ENCODE measurements at places on chromosomes 2 and 18.

DNA sequence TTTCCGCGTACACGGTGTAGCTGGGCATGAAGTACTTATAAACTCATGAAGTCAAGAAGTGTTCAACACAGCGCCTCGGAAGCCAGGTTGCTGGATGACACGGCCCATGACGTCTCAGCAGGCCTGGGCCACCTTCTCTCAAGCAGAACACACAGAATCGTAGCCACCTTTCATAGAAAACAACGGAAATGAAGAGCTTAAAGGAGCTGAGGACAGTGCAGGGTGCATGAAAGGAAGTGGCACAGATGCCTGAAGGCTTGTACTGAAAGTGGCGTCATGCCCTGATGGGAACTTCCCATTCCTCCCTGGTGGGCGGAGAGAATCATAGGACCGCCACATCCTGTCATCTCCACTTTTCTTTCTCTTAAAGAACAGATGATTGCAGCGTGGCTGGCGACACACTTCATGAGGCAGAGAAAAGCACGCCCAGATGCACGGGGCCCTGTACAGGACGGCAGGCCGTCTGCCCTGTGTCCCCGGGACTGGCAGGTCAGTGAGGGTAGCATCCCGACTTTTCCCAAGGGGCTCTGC lies 31.1 kb downstream of the HDAC4 start:
- DNase-seq: no peak

- no peak for DNase-seq
These were observed 298.8 kb downstream of the SRBD1 start for GRCh38 chr2:45312275-45312674.

GRCh38 chr18:74682141-74682990 lies 84.7 kb downstream of the ZNF407 start:
- no peak for DNase-seq

GRCh38 chr2:86081724-86082123 lies 24.0 kb downstream of the POLR1A start:
- no peak for DNase-seq

DNA sequence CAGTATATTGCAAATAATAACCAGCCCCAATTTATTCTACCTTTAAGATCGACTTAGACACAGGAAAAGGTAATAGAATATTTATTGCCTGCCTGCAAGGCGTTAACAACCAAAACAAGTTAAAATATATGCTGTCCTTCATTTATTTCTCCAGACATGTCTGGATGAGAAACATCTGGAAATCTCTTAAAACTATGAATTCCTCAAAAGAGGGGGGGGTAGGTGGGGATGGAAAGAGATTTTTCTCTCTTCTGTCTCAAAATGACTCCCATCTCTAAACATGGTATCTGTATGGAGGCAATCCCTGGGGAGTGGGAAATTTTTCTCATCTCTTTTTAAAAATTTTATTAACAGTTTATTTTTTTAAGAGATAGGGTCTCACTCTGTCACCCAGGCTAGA lies 113.0 kb downstream of the CDH2 start:
- no peak for DNase-seq

DNA sequence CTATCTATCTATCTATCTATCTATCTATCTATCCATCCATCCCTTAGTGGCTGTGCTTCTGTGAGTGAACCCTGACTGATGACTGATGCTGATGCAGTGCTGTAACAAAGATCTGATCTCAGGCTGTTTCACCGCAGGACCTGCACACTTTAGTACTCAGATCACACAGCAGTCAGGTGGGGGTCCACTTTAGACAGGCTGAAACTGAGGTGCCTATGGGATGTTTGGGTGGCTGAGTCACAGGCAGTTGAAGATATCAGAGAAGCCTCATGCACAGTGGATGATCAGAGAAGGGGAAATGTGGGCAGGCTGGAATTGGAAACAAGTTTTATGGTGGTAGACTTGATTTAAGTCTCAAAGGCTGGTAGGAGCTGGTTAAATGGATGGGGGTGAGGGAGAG lies 156.4 kb downstream of the INSIG2 start:
- no peak for DNase-seq

GRCh38 chr18:8006979-8007378 lies 439.9 kb downstream of the PTPRM start:
- no peak for DNase-seq

DNA sequence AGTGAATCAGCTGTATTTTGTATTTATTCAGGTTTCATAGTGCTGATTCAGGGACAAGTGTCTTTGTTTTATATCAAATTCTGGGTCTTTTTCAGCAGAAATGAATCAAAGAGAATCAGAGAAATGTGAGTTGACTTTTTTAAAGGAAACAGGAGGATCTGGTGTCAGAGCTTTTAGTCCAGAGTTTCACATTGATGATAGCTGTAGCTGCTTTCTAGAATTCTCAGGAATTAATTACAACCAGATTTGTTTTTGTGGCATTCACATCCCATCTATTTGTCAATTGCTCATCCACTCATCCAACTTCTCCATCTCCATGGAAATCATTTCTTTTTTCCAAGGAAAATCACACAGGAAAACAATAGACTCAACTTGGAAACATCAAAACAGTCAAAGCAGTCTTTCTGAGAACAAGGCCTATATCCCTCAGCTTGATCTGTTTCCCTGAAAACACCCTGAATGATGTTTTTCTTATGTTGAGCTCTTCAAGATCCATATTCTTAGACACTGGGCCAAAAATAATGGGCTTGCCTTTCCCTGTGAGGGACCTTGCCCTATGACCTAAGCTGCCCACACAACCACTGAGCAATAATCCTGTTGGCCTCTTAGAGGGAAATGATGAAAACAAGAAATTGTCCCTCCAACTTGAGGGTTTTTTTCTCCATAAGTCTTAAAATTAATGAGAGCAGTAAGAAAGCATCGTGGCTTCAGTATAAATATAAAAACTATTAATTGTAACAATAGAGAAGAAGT lies 249.5 kb upstream of the FN1 start:
- DNase-seq: no peak

GRCh38 chr2:29688429-29688828 lies 233.0 kb downstream of the ALK start:
- no peak for DNase-seq

DNA sequence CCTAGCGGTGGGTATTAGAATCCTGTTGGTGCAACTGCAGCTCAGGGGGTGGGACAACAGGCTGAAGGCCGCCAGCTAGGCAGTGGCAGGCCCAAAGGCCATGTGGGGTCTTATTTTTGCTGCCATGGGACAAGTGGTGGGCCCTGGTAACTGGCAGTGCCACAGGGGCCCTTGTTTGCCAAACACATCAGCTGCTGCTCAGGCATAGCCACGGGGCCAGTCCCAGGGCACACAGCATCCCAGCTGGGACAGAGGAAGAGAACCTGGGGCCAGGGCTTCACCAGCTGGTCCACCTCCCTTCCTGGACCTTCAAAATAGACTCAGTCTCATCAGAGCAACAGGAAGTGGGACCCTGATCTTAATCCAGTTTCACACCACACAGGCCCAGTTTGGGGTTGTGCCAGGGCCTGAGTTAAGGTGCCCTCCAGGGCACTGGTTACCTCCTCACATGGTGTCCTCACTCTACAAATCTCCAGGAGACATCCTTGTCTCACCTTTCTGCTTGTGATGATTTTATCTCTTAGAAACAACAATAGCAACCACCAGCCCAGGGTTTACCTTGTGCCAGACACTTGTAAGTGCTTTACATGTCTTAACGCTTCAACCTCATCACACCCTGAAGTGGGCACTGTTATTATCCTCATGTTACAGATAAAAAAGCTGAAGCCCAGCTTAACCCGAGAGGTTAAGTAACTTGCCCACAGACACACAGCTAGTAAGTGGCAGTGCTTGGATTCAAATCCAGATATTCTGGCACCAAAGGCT lies 98.5 kb downstream of the GYPC start:
- DNase-seq: no peak

DNA sequence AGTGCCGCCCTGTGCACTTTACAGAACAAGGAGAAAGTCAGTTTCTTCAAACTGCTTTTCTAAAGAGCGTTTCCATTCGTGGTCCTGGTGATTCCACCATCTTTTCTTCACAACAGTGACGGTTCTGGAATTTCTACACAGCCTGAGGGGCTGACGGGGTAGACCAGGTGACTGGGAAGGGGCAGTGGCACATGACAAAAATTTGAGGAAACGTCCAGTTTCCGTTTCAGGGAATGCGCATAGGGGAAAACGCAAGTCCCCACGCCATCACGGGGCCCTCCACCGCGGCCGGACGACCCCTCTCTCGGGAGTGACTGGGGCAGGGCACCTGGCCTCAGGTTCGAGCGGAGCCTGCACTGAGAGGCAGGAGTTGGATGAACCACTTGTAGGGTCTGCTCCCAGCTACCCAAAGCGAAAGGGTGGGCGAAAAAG lies 980 bp upstream of the SPTBN1 start:
- no peak for DNase-seq

GRCh38 chr2:33616873-33617272 lies 17.8 kb upstream of the FAM98A start:
- DNase-seq: no peak

GRCh38 chr2:71597756-71598155 lies 144.4 kb downstream of the DYSF start:
- no peak for DNase-seq

GRCh38 chr2:125850541-125850940 lies 805.4 kb upstream of the GYPC start:
- DNase-seq: no peak

DNA sequence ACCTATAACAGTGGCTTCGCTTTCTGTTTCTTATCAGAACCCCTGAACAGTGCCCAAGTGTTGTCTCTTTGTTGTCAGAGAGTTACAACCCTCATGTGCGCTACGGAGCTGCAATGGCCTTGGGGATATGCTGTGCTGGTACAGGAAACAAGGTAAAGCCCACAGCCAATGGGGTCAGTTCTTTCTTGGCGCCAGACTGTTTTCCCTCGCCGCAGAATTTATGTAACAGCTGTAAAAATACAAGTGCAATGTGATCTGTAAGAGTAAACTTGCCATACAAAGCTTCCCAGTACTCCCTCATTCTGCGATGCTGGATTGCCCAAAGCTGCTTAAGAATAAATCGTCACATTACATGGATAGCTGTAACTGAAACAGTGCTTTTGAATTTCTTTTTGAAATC lies 13.9 kb upstream of the HTR2B start:
- no peak for DNase-seq

DNA sequence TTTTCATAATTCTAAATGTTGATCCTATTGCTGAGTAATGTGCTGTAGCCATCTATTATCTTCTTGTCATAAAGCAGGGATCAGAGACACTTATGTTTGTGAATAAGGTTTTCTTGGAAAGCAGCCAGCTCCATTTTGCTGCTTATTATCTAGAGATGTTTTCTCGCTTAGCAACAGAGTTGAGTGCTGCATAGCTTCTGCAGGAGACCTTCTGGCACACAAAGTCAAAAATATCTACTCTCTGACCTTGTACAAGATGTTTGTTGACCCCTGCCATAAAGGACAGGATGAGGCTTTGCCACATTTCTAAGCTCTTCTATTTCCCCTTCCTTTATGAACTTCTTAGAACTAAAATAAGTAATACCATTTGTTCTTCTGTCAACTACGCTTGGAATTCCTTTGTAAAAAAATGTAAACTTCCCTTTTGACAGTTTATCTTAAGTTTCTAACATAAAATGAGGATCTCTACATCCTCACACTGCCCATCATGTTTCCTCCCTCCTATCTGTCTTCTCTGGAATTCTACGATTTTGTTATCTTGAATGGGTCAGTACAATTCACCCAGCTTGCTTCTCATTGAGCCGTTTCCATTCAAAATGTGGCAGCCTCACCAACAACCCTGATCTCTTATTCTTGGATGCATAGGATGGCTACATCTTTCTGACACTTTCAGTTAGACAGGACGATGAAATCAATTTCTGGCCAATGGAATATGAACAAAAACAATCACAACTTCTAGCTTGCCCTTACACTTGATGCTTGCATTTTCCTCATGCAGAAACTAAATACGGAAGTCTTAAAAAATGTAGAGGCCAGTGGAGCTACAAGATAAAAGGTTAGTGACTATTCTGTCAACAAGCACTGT lies 1377.0 kb downstream of the SUCLG1 start:
- DNase-seq: no peak

- no peak for DNase-seq
These were observed 42.5 kb downstream of the DSC3 start for GRCh38 chr18:30999887-31000628.

- no peak for DNase-seq
These were observed 141.3 kb downstream of the AFF3 start for GRCh38 chr2:100000915-100001707.

- DNase-seq: no peak
These were observed 29.7 kb upstream of the CYTIP start for GRCh38 chr2:157473581-157473980.

- DNase-seq: no peak
These were observed 6.0 kb upstream of the UGT1A5 start for GRCh38 chr2:233706720-233707119.

GRCh38 chr2:224925810-224926100 lies 116.5 kb downstream of the DOCK10 start:
- no peak for DNase-seq

GRCh38 chr2:181778621-181779201 lies 98.4 kb upstream of the NEUROD1 start:
- DNase-seq: no peak

- no peak for DNase-seq
These were observed 103.0 kb upstream of the SNTG2 start for GRCh38 chr2:847669-848068.

GRCh38 chr2:119873350-119874315 lies 113.9 kb downstream of the PTPN4 start:
- DNase-seq: no peak

DNA sequence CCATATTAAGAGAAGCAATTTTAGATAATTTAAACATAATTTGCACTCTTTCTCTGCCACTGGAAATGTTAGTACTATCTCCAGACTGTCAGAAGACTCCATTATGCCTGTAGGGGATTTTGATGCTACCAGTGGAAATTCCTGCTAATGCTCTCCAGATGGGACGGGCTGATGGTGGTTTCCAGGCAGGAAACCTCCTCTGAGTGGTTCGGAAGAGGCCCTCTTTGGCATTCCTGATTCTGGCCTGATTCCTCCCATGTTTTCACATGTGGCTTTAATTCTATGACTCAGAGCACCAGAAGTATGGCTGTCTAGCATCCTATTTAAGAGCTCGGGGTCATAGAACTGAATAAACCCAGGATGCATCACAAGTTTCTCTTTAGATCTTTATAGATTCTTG lies 70.9 kb upstream of the ST6GAL2 start:
- peak; percentile 92 for DNase-seq

GRCh38 chr2:144256996-144257707 lies 262.8 kb downstream of the ZEB2 start:
- peak; percentile 8 for DNase-seq

GRCh38 chr2:71882949-71883472 lies 264.7 kb downstream of the CYP26B1 start:
- peak; percentile 55 for DNase-seq

GRCh38 chr2:17576802-17577201 lies 36.3 kb downstream of the VSNL1 start:
- DNase-seq: no peak

DNA sequence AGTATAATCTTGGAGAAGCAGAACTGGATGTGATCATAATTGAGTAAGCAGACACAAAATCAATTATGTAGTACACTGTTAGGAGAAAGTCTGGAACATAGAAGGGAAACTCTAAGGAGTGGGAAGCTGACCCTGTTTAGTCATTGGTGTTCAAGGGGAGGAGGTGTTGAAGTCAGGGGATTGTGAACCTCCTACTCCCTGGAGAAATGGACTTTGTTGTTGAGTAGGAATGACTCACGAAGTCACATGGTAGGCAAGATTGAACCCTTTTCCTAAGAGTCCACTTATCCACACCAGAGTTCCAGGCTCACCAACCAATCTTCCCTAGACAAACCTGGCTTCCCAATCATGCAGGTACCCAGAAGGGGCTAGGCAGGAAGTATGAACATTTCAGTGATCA lies 81.0 kb upstream of the BCL11A start:
- DNase-seq: no peak

Data from non-pigmented ciliary epithelial cell (primary cell).